ENCODE measurements at places on chromosomes 16 and 17.

GRCh38 chr16:77307426-77308162, 108.4 kb downstream of the SYCE1L start:
- no peak for DNase-seq

DNA sequence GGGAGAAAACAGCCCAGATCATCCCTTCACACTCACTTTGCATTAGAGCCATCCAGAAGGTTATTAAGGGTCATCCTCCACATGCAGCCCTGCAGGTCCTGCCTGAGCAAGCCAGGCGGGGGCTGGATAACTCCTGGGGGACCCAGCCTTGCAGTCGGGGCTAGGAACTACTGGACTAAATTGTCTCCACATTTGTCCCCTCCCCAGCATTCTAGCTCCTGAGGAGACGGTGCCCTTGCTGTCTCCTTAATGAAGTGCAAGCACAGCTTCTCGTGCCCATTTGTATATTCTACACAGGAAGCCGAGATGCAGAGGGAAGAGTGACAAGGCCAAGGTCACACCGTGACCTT, 185.2 kb downstream of the C16orf95 start:
- no peak for DNase-seq

- no peak for DNase-seq
Measured at GRCh38 chr16:81431554-81432353, 12.9 kb upstream of the CMIP start.

- DNase-seq: no peak
Measured at GRCh38 chr16:89623511-89624261, 10.2 kb downstream of the DPEP1 start.

DNA sequence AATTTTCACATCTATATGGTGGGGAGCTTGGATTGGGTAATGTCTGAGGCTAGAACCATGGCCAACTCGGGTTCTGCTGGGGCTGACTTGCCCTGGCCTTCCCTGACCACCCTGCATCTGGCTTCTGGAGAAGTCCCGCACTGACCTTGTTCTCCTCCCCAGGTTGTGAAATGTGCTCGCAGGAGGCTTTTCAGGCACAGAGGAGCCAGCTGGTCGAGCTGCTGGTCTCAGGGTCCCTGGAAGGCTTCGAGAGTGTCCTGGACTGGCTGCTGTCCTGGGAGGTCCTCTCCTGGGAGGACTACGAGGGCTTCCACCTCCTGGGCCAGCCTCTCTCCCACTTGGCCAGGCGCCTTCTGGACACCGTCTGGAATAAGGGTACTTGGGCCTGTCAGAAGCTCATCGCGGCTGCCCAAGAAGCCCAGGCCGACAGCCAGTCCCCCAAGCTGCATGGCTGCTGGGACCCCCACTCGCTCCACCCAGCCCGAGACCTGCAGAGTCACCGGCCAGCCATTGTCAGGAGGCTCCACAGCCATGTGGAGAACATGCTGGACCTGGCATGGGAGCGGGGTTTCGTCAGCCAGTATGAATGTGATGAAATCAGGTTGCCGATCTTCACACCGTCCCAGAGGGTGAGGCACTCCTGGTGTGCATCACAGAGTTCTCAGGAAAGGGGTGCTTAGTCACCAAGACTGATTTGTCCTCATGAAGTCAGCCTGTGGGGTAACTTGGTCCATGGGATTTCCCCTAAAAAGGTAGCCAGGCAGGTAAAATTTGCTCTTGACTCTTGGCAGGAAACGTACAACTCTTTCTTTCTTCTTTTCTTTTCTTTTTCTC, 6.1 kb downstream of the NOD2 start:
- no peak for DNase-seq

DNA sequence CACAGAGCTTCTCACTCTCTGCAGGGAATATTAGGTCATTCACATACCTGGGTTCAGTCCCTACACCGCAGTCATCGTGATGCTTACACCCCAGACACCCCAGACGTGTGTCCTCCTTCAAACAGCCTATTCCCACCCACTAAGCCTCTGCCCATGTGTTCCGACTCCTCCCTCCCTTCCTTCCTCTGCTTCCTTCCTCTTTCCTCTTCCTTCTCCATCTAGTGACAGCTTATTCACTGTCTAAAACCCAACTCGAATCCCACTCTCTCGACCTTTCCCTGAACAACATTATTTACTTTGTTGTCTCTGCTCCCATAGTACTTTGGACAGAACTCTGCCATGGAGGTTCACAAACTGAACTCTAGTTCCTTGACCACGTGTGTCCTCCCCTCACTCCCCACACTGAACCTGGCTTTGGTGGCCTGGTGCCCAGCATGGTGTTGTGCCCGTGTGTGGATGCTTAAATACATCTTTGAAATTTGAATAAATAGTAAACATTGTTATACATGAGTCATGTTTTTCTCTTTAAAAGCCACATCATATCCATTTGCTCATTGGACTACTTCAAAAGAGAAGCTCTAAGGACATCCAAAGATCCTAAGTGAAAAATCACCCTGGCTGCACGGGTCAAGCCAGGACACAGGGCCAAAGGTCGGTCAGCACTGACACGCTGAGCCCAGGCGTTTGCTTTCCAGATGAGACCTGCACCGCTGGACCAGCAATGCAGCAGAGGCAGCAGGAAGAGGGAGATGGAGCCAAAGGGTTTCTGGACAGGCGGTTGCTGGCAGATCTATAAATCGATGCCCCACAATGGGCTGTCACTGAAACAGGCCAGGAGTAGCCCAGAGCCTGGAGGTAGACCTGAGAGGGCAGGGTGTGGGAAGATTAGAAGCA, 14.1 kb upstream of the G6PC1 start:
- peak; percentile 93 for DNase-seq

DNA sequence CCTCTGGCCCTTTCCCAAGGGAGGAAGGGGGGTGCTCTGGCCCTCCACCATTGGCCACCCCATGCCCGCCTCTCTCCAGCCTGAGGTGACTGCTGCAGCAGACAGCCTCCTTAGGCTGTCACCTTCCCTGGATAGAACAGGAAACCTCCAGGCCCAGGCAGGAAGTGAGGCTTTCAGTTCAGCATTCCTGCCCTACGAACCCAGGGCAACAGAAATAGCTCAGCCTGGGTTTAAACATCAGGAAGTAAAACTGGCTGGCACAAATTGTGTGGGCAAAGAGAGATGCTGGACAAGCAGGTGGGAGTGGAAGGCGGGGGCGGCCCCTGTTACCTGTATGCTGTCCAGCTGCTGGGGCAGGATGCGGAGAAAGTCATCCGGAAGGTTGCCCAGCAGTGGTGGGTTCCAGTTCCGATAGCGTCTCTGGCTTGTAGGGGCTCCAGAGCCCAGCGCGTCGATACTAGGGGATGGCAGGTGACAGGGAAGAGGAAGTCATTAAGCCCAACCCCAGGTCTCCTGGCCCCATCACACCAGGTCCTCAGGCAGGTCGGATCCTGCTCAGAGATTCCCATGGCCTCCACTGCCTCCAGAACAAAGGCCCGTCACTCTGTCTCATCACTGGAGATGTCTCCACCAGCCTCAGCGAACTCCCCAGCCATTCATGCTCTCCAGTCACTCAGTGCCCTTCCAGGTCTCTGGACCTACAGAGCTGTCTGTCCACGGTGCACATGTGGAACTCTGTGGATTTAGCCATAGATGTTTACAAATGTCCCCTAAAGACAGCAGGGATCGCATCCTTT, 23.6 kb upstream of the MRPS23 start:
- no peak for DNase-seq

DNA sequence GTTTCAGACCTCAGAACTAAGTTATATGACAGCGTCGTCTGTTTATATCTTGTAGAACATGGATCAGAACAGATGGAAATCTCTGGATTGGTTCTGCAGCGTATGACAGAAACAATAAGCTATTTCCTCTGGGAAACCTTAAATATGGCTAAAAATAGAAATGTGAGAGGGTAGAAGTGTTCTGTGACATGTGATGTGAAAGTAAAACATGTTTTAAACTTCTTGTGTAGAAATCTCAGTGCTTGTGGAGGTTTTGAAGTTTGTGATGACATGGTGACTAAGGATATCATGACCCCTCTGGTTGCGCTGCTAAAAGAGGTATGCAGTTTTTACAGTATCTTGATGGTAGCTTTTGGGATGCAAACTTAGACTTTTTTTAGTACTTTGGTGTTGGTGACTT, 2.8 kb downstream of the HEATR3 start:
- DNase-seq: no peak

Data from right lobe of liver (tissue), 6 donors.